ENCODE measurements at places on chromosomes 12 and 14.

DNA sequence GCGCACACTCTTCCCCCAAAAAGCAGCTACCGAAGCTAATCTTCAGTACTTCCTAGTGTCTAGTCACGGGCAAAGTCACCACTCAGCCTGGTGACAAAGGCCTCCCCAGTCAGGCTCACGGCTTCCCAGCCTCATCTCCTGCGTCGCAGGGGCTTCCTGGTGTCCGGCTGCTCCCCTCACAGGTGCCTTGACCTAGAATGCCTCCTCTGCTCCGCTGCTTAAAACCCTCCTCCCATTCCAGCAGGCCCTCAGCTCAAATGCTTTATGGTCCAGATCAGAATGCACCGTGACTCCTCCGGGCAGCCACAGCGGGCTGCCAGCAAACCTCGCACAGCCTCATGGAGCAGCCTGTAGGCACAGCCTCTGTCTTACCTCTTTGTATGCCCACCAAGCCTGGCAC is 53.1 kb downstream of the PRIMA1 start:
- no peak for DNase-seq

DNA sequence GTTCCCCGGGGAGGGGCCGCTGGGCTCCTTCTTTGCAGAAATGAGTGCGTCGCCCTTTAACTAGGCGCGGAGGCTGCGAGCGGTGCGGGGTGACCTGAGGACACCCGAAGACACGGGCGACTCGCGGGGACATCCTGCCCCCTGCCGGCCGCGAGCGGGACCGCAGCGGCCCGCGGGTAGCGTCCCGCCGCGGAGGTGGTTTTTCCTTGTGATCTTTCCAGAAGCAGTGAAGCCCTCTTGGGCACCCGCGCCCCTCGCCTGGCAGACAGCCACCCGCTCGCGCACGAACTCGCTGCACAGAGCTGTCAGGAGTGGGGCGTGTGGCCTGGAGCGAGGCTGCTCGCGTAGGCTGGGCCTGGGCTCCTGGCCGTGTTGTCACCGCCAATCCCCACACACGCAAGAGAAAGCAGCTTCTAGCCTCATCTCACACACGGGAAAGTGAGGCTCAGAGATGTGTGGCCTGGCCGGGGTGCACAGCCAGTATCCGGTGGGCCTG is 67.2 kb downstream of the DIO3 start:
- DNase-seq = peak; percentile 81

DNA sequence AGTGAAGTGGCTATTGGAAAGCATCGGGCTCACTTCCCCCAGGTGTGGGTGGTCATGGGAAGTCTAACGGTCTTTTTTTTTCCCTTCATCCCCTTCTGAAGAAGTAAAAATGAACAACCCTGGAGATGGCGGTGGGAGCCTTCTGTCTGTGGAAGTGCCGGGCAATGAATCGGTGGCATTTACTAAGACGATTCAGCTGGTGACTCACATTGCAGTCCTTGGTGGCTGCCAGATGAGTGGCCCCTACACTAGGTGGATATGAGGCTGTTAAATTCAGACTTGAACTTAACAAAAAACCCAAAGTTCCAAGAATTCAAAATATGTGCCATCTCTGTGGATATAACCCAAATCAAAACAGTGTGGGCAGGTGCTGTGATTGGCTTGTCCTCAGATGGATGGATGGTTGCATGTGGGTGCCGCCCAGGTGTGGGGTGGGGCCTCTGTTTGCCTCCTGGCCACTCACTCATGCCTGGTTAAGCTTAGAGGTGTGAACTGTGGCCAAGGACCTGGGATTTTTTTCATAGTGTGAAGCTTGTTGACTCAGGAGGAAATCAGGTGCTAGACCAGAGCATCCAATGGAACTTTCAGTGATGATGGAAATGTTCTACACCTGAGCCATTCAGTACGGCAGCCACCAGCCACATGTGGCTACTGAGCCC is 176.7 kb upstream of the NOS1 start:
- DNase-seq = no peak

- no peak for DNase-seq
Observed at GRCh38 chr12:124586756-124587155, 19.3 kb upstream of the NCOR2 start.

- no peak for DNase-seq
Observed at GRCh38 chr12:27807063-27807703, 27.1 kb upstream of the MANSC4 start.

GRCh38 chr12:54259194-54260011 is 20.5 kb downstream of the CBX5 start:
- DNase-seq = no peak

DNA sequence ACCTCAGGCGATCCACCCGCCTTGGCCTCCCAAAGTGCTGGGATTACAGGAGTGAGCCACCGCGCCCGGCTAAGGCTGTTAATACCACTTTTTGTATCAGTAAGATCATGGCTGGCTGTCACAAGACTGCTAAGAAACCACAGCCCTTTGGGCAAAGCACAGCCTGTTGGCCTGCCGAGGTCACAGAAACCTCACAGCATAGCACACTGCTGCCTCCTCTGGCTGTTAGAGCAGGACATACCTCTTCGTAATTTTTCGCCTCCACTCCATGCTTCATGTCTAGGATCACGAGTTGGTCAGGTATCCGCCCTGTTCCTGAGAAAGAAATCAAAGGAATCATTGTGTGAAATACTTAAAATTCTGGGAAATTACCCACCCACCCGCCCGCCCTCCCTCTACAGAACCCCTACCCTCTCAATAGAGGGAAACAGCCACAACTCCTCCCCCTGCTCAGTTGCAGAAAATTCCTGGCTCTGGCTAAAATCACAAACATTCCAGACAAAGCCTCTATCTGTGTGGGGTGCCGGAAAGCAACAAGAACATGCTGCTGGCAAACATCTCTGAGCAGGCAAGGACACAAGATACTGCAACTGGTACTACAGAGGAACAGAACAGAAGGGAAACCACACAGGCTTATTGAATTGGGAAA is 20.7 kb upstream of the NEK9 start:
- DNase-seq = no peak

DNA sequence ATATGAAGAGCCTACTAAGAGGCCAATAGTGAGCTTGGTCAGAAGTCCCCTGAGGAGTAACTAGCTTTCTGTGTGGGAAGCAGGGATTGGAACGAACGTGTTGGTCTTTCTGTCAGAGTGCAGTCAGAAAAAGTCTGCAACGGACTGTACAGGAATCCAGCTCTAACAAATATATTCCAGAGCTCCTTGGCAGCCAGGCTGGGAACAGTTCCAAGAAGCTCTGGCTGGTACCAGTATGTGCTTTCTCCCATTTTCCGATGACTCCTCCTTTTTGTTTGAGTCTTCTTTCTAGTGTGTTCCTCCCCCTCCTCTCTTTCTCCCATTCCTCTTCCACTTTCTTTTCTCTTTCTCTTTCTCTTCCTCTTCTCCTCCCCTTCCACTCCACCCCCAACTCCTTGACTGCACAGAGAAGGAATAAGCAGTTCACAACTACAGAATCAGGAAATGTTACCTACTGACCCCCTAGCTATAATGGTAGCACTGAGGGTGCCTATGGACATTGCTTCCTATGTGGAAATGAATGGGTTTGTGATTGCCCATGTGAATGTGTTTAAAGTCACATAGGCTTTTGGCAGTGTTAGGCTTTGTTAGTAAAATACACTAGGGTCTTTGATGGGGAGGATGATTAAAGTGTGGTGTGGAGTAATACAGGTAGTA is 59.9 kb downstream of the TTLL5 start:
- no peak for DNase-seq

DNA sequence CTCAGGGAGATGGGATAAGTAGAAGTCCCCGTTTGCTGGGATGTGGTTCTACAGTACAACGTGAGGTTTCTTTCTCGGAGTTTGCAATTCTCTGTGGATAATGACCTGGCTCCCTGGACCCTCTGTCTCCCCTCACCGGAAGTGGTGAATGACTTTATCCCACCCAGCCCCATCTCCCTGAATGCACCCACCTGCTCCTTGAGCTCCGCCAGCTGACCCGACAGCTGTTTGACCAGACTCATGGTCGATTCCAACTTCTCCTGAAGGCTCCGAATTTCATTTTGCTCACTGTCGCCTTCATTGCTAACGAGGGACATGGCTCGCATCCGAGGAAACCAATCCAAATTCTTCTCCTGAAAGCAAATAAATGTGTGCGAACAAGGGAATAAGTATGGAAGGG is 144.6 kb downstream of the SSPN start:
- no peak for DNase-seq

DNA sequence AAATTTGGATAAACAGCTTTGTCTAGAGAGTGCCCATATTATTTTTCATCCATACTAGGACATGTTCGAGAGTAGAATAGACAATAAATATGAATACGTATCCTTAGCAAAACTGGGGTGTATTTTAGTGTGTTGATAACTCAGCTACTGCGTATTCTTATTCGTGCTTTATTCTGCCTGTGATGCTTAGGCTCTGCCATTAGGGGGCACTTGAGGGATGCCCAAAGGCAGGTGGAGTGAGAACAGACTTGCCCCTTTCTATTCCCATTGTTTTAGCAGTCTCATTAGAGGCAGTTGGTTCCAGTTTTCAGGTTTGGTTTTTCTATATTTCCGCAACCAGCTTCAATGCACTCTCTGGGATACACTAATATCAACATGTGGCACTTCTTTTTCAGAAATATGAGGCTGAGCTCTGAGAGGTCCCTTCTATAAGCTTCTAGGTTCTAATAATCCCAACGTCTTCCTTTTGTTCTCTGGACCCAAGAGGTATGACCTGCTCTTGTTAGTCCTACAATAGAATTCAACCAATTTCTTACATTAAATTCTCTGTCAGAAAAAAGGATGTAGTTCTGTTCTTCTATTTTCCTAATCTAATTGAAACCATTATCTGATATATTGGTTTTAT is 985.7 kb upstream of the FBXO33 start:
- peak; percentile 1 for DNase-seq

DNA sequence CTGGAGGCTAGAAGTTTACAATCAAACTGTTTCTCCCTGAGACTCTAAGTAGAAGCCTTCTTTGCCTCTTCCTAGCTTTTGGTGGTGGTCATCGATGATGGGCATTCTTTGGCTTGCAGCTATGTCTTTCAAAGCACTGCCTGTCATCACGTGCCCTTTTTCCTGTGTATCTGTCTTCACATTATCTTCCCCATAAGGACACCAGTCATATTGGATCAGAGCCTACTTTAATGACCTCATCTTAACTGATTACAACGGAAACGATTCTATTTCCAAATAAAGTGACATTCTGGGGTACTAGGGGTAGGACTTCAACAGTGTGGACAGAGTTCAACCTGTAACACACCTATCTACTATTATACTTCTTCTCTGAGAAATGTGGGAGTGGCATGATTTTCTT is 31.1 kb upstream of the IFNG-AS1 start:
- no peak for DNase-seq

DNA sequence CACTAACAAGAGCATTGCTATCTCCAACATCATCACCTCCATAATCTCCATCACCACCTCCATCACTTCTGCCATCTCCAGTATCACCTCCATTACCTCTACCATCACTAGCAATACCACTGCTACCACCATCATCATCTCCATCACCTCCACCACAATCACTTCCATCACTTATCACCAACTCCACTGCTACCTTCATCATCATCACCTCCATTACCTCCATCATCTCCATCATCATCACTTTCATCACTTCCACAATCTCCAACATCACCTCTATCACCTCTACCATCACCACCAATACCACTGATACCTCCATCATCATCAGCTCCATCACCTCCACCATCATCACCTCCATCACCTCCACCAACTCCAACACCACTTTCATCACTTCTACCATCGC is 102.4 kb upstream of the TMEM132C start:
- DNase-seq = no peak

DNA sequence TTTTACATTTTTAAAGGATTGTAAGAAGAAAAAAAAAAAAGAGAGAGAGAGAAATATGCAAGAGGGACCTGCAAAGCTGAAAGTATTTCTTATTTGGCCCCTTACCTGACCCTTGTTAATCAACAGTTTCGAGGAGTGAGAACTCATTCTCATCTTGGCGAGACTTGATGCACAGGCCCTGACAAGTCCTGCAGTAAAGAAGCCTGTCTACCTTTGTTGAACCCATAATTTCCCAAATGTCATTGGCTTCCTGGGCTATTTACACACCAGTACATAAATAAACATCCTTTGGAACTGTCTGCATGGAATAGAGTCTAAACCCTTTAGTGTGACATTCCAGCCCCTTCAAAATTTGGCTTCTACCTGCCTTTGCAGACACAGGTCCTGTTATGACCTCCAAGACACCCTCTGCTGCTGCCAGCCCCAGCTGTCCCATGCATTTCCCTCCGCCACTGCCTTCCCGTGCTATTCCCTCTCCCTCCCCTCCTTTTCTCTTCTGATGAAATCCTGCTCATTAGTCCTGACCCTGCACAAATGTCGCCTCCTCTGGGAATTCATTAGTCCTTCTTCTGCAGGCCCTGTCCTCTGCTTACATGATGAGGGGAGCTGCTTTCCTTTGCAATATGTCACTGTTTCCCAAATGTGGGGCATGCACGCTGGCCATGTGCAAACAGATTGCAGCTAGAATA is 35.1 kb downstream of the MYL2 start:
- no peak for DNase-seq

DNA sequence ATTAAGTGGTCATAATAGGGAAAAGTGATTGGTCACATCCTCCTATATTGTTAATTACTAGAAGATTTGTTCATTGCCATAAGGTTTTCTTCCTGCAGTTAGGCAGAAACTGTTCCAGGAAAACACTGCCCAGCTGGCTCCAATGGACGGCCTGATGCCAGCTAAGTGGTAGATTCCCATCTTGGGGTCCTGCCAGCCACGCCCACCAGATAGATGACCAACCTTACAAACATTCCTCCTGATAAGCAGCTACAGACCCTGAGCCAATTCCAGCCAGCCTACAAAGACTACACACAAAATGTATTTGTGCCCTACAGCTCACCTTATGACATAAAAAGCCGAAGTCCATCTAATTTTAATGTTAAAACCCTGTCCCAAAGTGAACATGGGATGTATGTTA is 685.9 kb upstream of the USP15 start:
- DNase-seq = no peak

GRCh38 chr12:8553088-8553627 is 12.5 kb upstream of the CLEC4E start:
- DNase-seq = no peak

GRCh38 chr12:112792743-112793142 is 1.2 kb downstream of the RPH3A start:
- no peak for DNase-seq

DNA sequence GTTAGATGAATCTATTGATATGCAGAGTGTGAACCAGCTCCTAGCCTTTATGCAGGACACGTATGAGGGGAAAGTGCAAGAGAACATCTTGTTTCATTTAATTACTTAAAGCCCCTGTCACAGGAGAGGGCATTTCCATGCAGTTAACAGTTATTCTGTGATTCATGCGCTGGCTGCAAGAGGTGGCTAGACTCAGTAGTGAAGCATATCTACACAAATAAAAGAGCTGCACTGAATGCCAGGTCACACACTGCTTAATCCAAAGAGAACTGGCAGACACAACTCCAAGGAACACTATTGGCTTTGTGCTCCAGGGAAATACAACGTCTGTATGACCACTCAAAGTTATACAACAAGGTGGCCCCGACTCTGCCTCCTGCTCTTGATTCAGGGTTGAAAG is 394.1 kb downstream of the C12orf75 start:
- no peak for DNase-seq

Measured in stimulated activated CD4-positive, alpha-beta T cell treated with anti-CD3 and anti-CD28 coated beads, Interleukin-2, amount 100 ng/mL, for 48 hours (primary cell).